WTC11 (cell line): ENCODE measurements at places on chromosomes 5 and 9. TPM values are rescaled to one million over a fixed set of nuclear protein-coding genes. Genes with fewer than 3 reads are reported as not detected.

DNA sequence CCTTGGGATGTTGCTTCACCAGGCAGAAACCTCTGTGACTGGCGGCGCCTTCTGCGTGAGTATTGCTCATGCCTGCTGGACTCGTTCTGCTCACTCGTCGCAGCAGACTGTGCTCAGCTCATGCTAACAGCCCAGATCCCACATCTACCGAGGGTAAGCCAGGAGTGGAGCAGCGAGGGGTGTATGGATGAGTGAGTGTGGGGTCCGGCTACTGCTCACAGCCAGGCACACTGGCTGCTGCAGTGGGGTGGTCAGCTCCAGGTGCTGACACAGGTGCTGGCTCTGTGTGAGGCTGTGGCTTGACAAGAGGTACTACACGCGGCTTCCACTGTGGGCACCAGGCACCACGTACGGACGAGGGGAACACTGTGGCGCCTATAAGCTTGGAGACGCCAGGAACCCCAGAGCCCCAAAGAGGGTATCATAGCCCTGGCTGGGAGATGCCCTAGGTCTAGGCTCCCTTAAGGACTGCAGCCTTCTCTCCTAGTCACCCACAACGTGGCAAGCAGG lies 47.7 kb upstream of the CDH12 start:
- DNase-seq: no peak

DNA sequence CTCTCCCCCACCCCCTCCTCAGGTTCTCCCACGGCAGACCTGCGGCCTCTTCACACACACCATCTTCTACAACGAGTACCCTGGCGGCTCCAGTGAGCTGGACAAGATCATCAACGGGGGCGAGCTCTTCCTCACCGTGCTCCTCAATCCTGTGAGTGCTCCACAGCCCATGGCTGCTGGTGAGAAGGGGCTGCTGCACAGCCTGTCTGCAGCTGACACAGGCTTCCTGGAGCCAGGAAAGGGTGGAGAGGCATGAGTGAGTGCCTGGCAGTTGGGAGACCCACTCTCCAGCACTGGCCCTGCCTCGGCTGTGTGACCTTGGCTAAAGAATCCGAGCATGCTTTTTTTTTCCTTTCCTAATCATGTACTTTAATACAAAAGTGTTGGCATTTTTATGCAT lies 31.3 kb downstream of the NDST1 start:
- DNase-seq: no peak

DNA sequence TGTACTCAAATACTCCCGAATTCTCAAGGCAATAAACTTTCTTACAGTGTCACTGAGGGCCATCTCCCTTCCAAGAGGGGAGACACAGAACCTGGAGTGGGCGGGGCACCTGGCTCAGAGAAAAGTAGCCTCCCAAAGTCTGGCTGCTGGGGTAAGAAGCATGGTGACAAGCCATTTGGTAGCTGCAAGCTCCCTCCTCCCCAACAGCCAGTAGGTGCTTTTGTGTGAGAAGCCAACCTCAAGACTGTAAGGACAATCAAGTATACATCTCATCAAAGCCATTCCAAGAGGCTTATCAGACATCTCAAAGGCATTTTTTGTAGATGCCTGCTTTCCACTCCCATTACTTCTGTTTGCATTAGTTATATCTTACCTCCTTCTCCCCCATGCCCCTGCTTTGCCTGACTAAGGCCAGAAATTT lies 1.4 kb downstream of the DAB2 start:
- peak; percentile 15 for DNase-seq

The MACIR gene
- 12.4 to 13.8 TPM (median 13.1 TPM) in 3 replicates for total RNA-seq

The TNC gene
- 3.3 to 4.5 TPM (median 3.6 TPM) in 3 replicates for total RNA-seq

The OR13C2 gene
- not detected in 3 replicates for total RNA-seq

The SMC5 gene
- total RNA-seq: 20.2 to 21.8 TPM (median 21.4 TPM) in 3 replicates
